ENCODE measurements at places on chromosomes 5 and 9.

- no peak for DNase-seq
Measured at GRCh38 chr9:101055516-101055915, 27.0 kb downstream of the PLPPR1 start.

DNA sequence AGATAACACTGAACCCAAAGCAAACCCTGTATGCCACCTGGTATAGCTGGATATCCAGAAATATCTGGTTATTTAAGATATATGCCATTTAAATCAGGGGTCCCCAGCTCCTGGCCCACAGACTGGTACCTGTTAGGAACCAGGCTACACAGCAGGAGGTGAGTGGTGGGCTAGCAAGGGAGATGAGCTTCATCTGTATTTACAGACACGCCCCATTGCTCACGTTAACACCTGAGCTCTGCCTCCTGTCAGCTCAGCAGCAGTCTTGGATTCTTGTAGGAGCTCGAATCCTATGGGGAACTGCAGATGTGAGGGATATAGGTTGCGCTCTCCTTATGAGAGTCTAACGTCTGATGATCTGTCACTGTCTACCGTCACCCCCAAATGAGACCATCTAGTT, 646.6 kb downstream of the TLE4 start:
- no peak for DNase-seq

DNA sequence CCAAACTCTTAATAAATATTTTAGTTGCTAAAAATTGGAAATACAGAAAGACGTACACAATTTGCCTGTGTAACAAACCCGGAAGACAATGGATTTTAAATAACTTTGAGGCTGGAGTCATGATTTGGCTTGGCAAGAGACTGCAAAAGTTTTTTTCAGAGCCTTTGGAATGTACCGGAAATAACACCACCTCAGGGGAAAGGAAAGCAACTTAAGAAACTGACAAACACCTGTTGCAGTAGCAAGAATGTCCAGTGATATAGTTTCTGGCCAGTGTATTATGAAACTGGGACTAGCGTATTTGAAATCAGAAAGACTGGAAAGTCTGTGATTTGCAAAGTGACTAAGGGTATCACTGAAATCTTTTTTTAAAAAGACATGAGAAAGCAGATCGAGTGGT, 842 bp downstream of the MUSK start:
- DNase-seq, result no peak

DNA sequence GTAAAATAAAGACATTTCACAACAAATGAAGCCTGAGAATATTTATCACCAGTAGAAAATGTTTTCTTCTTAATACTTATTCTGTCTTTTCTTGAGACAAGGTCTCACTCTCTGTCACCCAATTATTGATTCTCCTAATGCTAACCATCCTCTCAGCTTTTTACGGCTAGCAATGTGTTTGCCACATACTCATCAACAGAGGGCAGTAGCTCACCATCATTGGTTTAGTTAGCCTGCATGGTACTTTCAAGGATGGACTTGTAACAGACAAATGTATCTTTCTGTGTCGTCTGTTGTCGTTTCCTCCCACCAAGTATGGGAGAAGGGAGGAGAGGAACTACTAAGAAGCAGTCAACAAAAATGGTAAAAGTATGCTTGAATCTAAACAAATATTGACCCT, 5.9 kb upstream of the ACO1 start:
- DNase-seq, result no peak

DNA sequence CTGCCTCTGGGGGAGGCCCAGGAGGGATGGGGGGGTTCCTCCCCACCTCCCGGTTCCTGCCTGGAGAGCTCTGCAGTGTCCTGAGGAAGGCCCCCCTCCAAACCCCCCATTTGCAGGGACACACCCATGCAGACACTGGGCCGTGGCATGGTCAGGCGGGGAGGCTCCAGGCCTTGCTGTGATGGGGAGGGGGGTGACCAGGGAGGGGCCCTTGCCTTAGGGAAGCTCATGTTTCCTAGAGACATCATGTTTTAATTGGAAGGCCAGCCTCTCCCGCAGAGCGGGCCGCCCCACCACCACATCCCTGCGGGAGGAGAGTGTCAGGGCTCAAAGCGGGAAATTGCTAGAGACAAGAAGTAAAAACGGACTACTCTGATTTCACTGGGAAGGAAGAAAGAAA, 12.0 kb downstream of the PRRX2 start:
- no peak for DNase-seq
